ENCODE measurements at places on chromosomes 16 and 17.

DNA sequence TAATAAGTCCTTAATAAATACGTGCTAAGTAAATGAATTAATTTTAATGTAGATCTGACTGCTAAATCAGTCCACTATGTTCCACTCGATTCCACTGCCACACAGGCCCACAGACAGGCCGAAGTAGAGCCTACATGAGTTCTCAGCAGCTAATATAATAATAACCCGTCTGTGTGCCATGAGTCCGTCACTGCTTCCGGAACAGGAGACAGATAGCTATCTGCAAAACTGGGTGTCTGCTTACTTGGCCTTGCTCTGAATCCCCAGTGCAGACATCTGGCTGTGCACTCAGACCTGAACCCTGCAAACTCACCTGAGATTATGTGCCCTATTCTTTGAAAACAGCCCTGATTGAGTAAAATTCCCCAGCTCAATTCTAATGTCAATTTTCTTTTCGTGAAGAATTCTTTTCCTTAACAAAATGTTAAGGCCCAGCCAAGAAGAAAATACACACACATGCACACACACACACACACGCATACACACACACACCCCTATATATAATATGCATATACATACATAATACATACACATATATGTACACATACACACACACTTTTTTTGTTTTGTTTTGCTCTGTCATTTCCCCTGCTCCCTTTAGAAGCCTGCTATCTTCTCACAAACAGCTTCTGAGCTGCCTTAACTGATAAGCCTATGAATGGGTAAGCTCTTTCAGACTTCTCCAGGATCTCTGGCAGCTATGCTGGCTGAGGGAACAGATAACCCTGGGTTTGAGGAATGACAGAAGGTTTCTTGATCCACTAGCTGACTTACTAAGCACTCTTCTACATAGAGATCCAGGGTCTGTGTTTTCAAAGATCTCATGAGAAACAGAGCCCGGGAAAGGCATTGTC is 39.8 kb upstream of the TOM1L1 start:
- no peak for DNase-seq

GRCh38 chr17:7650509-7651096 is at the start of gene ATP1B2:
Gene ATP1B2 (plus strand): TSS chr17:7650926. CDS start chr17:7651519, 593 bp downstream.
- peak; percentile 54 for DNase-seq

GRCh38 chr16:35391328-35391727 is 1931.9 kb downstream of the TP53TG3F start:
- DNase-seq: no peak

- DNase-seq: no peak
Measured at GRCh38 chr16:12334852-12335251, 358.3 kb downstream of the SNX29 start.

GRCh38 chr17:75032720-75033280 is 14.0 kb downstream of the ATP5PD start:
- DNase-seq: no peak

- DNase-seq: no peak
Measured at GRCh38 chr16:67215706-67216105, 11.2 kb upstream of the TMEM208 start.

- DNase-seq: no peak
Measured at GRCh38 chr17:64176556-64176955, 46.6 kb upstream of the ERN1 start.

GRCh38 chr17:48729335-48730239 is 1.0 kb upstream of the HOXB13 start:
- no peak for DNase-seq

DNA sequence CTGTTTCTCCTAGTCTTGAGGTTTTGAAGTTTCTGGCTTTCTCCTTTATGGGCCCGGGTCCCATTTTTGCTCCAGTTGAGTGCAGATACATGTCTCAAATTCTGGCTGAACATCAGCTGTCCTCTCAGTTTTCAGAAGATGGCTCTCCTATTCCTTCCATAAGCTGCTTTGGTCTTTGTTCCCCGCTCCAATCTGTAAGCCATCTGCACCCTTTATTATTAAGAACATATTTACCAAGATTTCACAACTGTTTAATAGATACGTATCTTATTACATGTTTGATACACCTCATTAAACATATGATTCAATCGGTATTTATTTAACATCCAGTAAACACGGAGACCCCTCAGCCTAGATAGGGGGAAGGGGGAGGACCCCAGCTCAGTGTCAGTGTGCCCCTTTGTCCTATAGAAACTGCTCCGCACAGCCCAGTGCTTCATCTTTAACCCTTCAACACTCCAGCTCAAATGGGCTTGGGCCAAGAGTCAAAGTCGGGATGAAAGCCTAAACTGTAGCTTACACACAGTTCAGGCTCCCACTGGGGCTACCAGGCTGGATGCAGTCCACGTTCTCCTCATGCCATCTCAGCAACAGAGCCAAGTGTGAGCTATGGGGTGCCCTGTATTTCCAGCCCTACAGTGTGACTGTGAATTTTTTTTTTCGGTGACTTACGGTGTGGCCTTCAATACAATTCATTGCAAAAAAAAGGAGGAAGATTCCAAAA is 166.0 kb upstream of the ZFHX3 start:
- DNase-seq: no peak

DNA sequence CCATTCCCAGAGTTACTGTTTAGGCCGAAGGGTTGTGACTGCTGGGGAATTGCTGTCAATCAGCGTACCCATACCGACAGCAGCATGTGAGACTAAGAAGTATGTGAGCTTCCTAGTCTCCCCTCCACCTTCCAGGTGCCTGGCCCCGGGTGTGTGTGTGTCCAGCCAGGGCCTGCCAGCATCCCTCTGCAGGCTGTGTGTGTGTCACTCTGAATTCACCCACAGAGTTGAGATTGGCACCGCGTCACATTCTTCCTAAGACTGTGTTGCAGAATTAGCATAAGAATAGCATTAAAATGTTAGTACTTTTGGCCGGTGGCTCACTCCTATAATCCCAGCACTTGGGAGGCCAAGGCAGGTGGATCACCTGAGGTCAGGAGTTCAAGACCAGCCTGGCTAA is 31.8 kb downstream of the PRMT7 start:
- no peak for DNase-seq

- no peak for DNase-seq
Measured at GRCh38 chr17:48441231-48441711, 11.3 kb upstream of the SKAP1 start.

- no peak for DNase-seq
Measured at GRCh38 chr17:10144456-10144855, 54.0 kb downstream of the GAS7 start.

- no peak for DNase-seq
Measured at GRCh38 chr16:57166451-57166850, 19.4 kb downstream of the PSME3IP1 start.

GRCh38 chr17:72301887-72302286 is 181.1 kb downstream of the SOX9 start:
- DNase-seq: no peak

GRCh38 chr17:68102318-68102758 is 66.8 kb downstream of the KPNA2 start:
- no peak for DNase-seq

DNA sequence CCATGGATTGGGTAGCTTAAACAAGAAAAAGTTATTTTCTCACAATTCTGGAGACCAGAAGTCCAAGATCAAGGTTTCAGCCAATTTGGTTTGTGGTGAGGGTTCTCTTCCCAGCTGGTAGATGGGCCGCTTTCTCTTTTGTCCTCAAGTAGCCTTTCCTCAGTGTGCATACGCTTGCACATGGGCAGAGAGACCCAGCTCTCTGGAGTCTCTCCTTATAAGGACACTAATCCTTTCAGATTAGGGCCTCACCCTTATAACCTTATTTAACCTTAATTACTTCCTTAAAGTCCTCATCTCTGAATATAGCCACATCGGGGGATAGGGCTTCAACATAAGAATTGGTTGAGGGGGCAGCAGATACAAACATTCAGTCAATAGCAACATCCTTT is 68.4 kb upstream of the NLK start:
- DNase-seq: no peak

DNA sequence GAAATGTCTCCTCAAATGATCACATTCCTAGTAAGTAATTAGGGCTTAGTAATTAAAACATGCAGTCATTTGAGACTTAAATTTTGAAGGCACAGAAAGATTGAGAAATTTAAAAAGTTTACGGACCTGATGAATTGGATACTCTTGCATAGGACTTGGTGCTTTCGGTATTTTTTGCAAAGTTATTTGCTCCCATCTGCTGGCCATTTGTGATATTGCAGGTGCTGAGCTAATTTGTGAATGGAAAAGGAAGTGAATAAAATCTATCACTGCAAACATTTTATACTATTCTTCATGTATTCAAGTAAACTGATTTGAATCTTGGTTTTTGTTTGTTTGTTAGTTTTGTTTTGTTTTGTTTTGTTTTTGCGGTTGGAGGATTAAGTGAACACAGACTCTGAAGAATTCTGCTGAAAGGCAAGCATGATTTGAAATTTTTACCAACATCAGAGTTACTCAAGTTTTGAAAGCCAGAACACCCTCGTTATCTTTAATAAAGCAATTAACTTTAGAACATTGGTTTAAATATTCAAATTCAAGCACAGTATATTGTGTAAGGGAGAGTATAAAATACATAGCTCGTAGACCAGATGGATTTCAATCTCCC is 689.5 kb upstream of the RBFOX1 start:
- peak; percentile 7 for DNase-seq

DNA sequence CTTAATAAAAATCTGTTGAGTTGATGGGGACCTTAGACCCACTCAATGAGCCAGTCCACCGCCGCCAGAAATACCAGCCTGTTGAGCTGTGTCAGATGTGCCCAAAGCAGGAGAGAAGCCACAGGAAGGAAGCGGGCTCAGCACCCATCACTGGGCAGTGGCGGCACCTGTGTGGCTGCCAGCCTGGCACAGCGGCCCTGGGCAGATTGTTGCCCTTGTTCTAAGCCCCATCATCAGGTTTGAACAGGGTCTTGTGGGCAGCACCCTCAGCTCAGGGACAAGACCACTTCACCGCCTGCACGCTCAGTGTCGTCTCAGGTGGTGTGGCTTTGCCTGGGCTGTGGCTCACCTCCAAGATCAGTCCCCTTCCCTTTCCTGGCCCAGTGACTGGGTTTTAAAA is 9.3 kb downstream of the ENDOV start:
- no peak for DNase-seq

- no peak for DNase-seq
Measured at GRCh38 chr17:48592577-48592976, 1.0 kb downstream of the HOXB5 start.

DNA sequence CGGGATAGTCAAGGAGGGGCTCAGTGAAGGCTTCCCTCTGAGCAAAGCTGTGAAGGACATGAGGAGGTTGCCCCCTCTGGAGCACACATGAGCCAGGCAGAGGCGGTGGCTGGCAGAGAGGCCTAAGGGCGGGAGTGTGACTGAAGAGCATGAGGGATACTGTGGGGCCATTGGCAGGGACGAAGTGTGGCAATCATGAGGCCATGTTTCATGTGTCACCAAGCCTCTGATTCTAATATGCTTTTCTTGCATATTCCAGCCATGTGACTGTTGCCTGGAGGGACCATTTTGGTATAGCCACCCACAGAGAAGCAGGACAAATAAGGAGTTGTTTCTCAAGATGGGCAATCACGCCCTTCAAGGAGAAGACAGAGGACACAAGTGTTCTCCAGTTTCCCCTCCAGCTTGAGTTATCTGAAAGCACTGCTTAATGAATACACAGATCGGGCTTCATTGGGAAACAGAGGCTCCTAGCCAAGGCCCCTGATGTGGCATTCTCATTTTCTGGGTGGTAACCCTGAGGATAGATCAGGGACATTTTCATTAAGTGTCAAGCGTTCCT is 68.0 kb downstream of the AKAP1 start:
- no peak for DNase-seq

DNA sequence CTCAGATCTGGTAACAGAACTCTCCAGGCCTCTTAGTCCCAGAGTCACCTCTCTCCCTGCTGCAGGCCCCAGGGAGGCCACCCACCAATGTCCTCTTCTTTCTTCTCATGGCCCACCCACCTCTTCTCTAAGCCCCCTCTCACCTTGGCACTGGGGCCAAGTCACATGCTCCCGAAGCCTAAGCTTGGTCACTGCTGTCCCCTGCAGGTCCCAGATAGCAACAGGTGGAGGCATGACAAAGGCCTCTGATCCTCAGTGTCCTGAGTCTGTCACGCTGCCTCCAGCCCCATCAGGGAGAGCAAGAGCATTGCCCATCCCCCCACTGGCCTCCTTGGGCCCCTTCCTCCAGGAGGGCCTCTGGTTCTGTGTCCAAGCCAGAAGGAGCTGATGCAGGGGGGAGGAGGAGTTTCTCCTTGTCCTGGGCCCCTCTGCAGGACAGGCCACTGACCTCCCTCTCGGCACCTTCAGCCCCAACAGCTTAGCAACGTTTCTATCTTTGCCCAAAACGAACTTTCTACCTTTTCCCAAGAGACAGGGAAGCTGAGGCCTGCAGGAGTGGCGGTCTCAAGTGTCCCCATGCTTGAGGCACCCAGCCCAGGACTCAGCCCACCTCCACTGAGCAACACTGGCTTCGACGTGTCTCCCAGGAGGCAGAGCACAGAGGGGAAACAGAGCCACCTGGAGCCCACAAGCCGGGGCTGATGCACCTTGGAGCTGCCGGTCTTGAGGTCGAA is 8.6 kb downstream of the P2RX1 start:
- no peak for DNase-seq

- no peak for DNase-seq
Measured at GRCh38 chr17:50173335-50173941, 7.6 kb downstream of the SGCA start.

DNA sequence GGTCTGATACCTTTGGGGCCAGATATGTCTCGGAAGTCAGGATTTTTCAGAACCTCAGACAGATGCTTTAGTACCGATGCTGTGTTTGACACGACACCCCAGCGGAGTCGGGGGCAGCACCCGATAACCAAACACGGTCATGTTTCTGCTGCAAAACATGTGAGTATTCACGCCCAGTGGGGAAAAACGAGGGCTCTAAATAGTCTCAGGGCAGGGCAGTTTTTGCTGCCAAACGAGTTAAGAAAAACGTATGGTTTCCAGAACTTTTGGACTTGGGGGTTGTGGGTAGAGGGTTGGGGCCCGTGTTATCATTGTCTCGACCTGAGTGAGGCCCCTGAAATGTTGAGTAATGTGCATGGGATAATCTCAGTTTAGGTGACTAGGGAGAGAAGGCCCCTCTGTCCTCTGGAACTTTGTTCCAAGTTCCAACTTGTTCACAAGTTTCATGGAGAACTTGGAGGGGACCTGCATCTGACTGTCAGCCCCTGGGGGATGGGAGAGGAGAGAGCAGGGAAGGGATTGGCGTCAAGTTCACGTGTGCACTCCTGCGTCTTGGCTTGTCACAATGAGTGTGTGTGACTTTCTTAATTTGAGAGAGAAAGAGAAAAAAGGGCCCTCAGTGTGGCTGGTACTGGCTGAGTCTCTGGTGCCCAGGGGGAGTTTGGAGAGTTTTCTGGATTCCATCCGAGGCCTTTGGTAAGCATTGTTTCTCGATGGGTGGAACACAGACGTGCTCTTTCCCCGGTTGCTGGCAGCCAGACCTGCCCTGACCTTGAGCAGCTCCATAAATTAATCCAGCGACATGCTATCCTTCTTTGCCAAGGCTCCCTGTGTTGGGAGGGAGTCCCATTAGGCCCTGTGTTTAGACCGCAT is 83.9 kb upstream of the CIBAR2 start:
- no peak for DNase-seq

DNA sequence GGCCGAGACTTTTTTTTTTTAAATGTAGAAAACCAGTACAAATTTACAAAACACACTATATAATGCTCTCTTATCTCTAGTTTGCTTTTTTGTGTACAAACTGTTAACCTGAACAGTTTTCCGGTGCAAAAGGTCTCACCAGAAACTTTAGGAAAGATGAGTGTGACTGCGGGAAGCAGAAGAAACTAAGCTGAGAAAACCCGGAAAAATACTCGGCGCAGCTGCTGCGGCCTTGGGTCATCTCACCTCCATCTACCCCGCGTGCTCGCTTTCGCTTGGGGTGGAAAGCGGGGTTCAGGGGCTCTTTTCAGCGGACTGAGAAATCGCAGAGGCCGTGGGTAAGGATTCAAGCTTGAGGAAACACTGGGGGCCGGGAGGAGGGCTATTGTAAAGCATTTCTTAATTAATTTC is 1.8 kb downstream of the SALL1 start:
- DNase-seq: no peak
